Osteoblast (primary cell): ENCODE measurements at places on chromosomes 3 and 15. TPM values are rescaled to one million over a fixed set of nuclear protein-coding genes. Genes with fewer than 3 reads are reported as not detected.

FRMD5 gene
- 3.3 and 3.5 TPM in 2 replicates for total RNA-seq

PP2D1 gene
- not detected in 2 replicates for total RNA-seq

TPRG1 gene
- 3.5 and 6.5 TPM in 2 replicates for total RNA-seq

LACTB gene
- 51.6 and 52.8 TPM in 2 replicates for total RNA-seq

ILDR1 gene
- total RNA-seq, result not detected in 2 replicates

GADL1 gene
- total RNA-seq, result not detected in 2 replicates

SPESP1 gene
- total RNA-seq, result 2.9 TPM in 2 replicates
